ENCODE measurements at places on chromosomes 5 and 9.

DNA sequence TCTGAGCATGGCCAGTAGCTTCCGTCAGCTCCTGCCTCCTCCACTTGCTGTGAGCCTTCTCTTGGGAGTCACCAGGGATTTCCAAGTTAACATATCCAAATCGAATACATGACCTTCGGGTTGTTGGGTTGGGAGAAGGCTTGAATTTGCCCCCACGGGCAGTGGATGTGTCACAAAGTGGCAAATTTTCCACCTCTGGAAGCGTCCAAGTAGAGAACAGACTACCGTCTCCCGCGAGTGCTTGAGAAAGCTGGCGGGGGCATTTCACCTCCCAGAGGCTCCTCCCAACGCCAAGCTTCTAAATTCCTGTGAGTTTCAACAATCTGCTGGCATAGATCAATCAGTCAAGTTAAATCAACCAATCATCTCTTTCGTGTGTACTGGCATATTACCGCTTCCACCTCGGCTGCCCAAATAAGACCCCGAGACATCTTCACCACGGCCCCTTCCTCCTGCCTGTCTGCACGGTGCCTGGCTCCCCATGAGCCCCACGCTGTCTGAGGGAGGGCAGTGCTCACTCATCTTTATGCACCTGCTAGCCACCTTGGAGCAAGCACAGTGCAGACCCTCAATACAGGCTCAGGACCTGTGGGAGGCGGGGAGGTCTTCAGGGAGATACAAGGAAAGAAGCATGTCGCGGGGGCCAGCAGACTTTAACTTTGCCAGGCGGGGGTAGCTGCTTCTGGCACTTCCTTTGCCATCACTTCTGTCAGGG lies 79.1 kb downstream of the MRPL36 start:
- DNase-seq = no peak

DNA sequence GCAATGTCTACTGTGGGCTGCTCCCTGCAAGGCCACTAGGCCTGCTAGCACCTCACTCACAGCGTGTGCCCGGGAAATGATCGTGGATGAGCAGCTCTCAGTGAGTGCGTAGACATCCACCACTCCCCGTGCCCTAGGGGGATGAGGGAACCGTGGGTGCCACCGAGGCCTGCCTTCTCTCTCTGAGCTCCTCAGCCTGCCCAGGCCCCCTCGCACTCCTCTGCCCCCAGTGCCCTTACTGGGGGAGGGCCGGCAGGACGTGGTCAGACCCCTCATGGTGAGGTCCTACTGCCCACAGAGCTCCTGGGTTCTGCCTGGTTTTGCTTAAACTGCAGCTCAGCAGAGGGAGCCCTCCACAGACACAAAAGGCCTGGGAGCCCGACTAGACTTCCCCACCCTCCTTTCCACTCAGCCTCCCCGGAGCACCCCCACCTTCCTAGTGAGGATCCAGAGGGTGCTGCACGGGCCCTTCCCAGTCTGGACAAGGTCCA lies 220.0 kb downstream of the CACNA1B start:
- DNase-seq = no peak

- no peak for DNase-seq
Measured at GRCh38 chr9:77981332-77981731, 50.3 kb downstream of the GNAQ start.

- DNase-seq = no peak
Measured at GRCh38 chr9:112176524-112176923, 1.4 kb upstream of the SUSD1 start.

GRCh38 chr5:164688437-164688836 lies 1183.0 kb downstream of the MAT2B start:
- DNase-seq = no peak

DNA sequence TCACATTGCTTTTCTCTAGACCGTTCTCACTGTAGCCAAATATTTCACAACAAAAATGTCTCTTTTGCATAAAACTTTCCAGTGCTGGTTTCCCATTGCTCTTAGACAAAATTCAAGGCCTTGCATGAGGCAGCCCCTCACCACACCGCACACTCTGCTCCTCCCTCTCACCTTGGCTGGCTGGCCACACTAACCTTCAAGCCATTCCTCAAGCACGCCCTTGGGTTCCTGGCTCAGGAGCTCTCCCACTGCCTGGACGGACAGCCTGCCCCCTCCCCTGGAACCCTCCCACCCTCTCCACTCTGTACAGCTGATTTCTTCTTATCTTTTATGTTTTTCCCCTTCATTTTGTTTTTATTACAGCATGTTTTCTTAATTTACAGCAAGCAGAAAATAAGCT lies 83.2 kb downstream of the PDZD2 start:
- DNase-seq = no peak

DNA sequence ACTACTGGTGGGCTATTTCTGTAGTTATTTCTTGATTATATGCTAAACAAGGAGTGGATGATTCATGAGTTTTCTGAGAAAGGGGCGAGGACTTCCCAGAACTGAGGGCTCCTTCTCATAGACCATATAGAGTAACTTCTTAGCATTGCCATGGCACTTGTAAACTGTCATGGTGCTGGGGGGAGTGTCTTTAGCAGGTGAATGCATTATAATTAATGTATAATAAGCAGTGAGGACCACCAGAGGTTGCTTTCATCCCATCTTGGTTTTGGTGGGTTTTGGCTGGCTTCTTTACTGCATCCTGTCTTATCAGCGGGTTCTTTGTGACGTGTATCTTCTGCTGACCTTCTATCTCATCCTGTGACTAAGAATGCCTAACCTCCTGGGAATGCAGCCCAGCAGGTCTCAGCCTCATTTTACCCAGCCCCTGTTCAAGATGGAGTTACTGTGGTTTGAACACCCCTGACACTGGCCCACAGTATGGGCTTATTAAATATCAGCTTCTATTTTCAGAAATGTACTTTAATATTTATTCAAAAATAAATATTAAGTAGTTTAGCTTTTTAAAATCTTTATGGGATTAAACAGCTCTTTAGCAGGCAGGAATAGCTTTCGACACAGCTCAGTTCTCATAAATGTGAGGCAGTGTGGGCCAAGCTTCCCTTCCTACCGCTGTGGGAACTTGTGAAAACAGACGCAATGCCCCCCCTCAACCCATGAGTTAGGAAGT lies 44.4 kb downstream of the GALNT12 start:
- DNase-seq = no peak

DNA sequence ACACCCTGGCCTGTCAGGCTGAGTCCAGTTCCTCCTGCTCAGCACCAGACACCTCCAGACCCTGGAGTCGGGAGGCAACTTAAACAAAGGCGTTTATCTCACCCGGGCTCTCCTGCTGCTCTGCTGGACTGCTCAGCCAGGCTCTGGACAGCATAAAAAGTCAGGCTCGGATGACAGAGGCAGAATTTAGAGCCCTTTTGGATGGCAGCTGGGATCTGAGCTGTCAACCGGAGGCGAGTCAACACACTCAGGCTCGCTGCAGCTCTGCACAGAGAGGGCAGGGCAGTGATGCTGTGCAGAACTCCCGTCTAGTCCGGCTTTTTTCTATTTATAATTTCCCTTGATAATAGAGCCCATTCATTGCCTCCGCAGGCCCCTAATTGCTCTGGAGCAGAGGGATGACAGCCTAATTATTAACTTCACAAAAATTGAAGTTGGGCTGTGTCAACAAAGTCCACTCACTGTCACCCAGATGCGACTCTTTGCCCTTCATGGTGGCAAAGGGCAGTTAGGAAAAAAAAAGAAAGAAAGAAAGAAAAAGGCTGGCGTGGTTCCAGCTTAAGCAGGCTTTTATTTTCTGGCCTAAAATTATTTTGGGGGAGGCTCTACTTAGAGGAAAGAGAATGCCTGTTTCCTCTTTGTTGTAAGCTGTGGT lies 37.6 kb downstream of the STC2 start:
- no peak for DNase-seq

GRCh38 chr9:124857533-124858162 lies 4.1 kb downstream of the RPL35 start:
- DNase-seq = no peak

GRCh38 chr5:93130624-93131490 lies 450.2 kb downstream of the NR2F1-AS1 start:
- no peak for DNase-seq

DNA sequence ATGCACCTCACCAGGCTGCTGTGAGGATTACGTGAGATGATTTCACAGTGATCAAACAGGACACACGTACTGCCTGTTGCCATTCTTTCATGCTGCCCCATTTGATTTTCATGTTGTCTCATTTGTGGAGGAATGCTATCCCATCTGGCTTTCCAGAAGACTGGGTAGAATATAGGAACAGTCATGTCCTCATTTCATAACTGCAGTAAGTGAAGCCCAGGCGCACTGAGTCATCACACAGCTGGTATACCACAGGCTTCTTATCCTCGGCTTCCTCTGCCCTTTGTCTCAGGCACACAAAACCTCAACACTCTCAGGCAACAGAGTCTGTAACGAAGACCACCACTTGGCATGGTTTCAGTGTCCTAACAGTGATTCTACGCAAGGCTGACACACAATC lies 62.3 kb downstream of the LHFPL2 start:
- no peak for DNase-seq

DNA sequence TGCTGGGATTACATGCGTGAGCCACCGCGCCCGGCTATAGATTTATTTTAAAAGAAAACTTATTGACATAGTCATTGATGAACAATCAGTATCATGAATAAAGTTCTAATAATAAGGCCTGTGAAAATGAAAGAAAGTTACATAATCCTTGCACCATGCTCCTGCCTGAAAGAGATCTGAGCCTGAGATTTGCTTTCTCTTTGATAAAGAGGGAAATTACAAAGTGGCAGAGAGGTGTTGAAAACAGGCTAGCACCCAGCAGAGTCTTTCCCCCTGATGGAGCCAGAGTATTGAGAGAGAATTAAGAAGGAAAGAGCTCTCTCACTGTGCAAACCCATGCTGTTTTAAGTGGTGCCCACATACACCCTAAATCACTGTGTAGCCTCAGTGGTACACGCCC lies 37.2 kb downstream of the SLC6A7 start:
- no peak for DNase-seq

GRCh38 chr9:95834281-95834907 lies 41.1 kb upstream of the ERCC6L2 start:
- no peak for DNase-seq

DNA sequence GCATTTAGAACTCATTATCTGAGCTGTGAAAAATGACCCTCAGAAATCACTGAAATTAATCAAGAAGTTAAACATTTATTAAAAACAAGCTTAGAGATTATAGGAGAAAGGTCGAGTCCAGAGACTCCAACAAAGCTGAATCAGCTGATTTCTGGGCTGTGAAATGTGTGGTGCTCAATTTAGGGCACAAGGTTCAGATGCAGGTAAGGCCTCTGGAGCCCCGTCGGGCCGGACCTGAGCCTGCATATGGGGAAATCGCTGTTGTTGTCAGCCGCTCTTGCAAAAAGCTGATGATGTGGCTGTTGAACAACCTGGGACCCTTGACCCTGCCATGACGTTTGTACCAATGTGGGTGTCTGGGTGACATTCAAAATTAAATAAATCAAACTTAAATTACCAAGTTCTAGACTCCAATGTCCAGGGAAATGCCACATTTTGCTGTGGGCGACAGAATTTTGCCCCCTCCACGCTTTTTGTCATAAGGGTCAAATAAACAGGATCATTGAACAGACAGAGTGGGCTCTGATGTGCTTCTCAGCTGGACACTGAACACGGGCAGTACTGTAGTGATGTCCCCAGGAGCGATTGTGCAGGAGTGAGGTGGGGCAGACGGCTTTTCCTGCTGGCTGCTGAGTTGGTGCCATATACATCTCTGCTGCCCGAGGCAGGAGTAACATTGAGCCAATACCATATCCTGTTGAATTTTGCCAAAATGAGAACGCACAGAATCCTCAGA lies 27.2 kb upstream of the FBP1 start:
- DNase-seq = no peak

DNA sequence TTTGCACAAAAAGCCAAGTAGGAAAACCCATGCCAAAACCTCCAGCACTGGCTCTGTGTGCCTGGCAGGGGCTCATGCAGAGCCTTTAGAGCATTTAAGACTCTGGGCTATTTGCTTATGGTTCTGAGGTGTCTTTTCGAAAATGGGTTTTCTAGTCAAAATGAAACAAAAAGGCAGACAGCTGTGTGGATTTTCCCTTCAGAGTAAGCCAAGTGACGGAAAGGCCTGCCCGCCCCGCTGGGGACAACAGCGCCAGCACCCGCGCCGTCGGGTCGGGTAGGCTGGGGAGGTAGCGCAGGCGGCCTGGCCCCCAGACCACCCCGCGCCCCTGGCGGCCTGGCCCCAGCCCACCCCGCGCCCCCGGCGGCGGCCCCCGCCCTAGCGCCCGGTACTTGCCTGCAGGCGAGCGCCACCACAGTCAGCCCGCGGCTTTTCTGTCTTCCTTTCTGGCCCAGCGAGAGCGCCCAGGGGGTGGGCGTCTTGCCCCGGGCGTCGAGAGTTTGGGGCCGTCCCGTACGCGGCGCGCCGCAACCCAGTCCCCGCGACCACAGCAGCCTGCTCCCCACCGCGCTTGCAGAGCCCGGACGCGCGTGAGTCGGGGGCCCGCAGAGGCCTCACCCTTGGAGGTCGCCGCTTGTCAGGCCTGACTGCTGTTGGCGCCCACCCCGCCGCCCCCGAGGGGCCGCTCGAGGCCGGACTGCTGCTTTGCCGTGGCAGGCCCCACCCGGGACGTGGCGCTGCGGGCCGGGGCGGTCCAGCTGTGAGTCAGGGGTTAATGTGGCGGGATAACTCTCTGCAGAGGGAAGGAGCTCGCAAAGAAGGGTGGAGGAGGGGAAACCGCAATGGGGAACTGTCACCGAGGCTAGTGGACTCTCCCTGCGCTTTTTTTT lies at the start of gene TICAM2:
Gene TICAM2 (minus strand): TSS at position 779 of the 890 bp plus-strand sequence. CDS start 21,223 bp downstream, outside the sequence.
- DNase-seq = no peak

DNA sequence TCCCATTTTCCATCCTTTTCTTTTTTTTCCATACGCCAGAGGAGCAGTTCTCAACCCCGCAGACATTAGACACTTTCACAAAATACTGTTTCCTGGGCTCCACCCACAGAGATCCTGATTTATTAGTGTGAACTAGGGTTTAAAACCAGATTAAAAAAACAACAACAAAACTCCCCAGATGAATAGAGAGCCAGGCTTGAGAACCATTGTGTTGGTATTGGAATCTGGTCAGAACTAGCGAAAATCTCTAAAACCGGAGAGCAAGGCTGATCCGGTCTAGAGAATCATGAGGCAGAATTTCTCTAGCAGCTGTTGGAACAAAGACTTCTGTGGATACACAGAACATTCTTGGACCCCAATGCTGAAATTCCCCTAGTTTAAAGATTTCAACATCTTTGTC lies 173.0 kb downstream of the PCSK1 start:
- DNase-seq = no peak

DNA sequence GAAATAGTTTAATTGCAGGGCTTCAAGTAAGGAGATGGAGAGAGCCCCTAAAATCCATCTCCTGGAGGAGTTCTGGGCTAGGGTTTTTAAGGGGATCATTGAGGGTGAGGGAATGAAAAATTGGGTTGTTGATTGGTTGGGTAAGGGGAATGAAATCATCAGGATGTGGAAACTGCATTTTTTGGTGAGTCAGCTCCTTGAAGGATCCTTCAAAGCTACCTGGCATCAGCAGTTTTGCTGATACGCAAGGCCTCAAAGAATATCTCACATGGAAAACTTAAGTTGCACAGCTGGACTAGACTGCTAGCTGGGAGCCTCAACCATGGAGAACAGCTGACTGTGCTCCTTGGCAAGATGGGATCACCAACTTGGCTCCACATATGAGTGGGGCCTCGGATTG lies 136.7 kb downstream of the FGF10 start:
- DNase-seq = no peak

GRCh38 chr9:98745470-98745869 lies 36.7 kb upstream of the GABBR2 start:
- DNase-seq = no peak
